ENCODE measurements at places on chromosomes 1 and 21.
A peak's percentile ranks its signal among the peaks of the same experiment; 100 is the strongest.

DNA sequence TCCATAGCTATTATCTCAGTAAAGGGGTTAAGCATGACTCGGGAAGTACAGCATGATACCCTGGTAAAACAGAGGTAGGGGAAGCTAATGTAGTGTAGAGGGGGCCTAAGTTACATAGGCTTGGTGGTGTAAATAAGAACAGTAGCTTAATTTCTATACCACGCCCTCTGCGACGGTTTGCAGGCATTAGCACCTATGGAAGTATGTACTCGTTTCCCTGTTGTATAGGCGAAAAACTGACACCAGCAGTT, 470 bp upstream of the NAXE start:
- DNase-seq: no peak

- DNase-seq: peak; percentile 71
Observed at GRCh38 chr1:23957096-23957495, 2.5 kb upstream of the PNRC2 start.

- DNase-seq: no peak
Observed at GRCh38 chr1:152836870-152837269, 5.8 kb upstream of the LCE6A start.

GRCh38 chr1:149848340-149849110, 50.8 kb upstream of the BOLA1 start:
- no peak for DNase-seq

- DNase-seq: no peak
Observed at GRCh38 chr1:197954718-197955418, 37.7 kb downstream of the LHX9 start.

- DNase-seq: no peak
Observed at GRCh38 chr1:151978922-151979321, 14.7 kb downstream of the S100A10 start.

GRCh38 chr1:208835097-208835463, 590.9 kb upstream of the PLXNA2 start:
- no peak for DNase-seq

- DNase-seq: no peak
Observed at GRCh38 chr1:46473991-46474390, 15.6 kb upstream of the DMBX1 start.

GRCh38 chr1:202004711-202005110, 5.7 kb upstream of the ELF3 start:
- no peak for DNase-seq

GRCh38 chr1:180482425-180483275, 19.7 kb downstream of the ACBD6 start:
- peak; percentile 53 for DNase-seq

DNA sequence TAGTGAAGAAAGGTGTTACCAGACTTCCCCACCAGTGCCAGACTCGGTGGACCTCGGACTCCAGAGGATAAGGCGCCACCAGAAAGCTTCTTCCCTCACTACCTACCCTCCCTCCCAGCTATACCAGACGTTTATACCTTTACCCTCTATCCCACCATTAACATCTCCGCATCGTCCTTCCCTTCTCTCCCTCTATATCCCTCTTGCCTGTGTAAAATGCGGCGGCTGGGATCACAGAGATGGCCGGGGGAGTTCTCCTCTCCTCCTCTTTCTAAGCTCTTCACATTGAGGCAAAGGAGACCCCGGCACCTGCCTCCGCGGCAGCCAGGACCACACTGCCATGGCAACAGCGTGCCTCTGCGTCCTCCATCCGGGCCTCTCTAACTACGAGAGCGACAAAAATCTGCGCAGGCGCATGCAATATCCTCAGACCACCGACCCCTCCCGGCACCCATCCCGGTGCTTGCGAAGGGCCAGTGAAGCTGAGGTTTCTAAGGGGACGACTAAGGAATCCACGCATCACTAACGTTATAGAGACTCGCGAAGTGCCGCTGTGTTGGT, at the start of gene CCDC181:
Gene CCDC181, minus strand, starts transcription at position 394 of the 561 bp plus-strand sequence. CDS start 2,547 bp downstream, outside the sequence.
- DNase-seq: peak; percentile 88

DNA sequence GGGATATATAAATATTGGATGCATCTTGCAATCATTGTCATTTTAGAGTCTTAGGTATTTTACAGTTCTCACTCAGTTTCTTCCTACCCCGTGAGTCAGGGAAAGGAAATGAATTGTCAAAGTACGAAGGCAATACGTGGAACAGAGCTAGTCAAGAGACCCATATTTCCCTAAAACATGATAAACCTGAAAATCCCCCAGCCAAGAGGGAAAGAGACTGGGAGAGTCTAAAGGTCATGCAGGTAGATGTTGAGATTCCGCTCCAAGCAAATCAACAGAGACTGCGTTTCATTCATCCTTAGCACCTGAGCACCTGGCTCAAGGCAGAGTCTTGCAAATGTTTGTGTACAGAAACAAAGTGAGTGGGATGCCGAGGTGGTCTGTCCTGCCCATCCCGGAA, 58.0 kb downstream of the SH3GLB1 start:
- DNase-seq: no peak

DNA sequence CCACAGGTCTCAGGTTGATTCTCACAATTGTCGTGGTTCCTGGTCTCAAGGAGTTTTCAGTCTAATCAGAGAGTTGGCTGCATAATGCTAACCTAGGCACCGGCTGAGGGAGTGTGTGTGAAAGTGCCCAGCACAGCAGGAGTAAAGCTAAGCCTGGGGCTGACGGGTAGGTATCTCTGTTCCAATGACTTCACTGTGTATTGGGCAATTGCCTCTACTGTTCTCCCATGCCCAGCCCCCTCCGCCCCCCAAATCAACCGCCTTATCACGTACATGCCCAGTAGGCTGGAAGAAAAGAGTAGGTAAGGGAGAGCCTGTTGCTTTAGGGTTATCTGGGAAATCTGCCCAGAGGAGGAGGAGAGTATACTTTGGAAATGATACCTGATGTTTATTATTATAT, 54.7 kb downstream of the MRPS6 start:
- DNase-seq: no peak

GRCh38 chr1:114558544-114558943, 22.9 kb downstream of the BCAS2 start:
- DNase-seq: peak; percentile 16
